ENCODE measurements at places on chromosomes 6 and 20.

DNA sequence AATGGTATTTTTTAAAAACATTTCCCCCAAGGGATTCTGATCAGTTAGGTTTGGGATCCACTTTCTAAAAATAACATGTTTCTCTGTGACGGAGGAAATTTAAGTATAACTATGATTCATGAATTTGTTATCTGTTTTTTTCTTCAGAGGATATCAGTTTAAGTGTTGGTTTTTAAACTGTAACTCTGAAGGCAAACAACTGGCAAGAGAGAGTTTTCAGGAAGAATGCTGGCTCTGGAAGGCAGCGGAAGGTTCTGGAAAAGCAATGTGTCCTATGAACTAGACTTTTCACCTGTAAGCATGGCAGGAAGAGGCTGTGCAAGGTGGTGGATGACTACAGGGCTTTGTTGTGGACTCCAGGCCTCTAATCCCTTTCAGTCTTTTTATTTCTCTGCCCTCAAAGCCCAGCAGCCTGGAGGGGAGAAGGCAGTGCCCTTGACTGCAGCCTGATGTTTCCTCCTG is 153.1 kb downstream of the GMPR start:
- no peak for DNase-seq

- no peak for DNase-seq
Observed at GRCh38 chr20:54477191-54477955, 2.0 kb downstream of the DOK5 start.

DNA sequence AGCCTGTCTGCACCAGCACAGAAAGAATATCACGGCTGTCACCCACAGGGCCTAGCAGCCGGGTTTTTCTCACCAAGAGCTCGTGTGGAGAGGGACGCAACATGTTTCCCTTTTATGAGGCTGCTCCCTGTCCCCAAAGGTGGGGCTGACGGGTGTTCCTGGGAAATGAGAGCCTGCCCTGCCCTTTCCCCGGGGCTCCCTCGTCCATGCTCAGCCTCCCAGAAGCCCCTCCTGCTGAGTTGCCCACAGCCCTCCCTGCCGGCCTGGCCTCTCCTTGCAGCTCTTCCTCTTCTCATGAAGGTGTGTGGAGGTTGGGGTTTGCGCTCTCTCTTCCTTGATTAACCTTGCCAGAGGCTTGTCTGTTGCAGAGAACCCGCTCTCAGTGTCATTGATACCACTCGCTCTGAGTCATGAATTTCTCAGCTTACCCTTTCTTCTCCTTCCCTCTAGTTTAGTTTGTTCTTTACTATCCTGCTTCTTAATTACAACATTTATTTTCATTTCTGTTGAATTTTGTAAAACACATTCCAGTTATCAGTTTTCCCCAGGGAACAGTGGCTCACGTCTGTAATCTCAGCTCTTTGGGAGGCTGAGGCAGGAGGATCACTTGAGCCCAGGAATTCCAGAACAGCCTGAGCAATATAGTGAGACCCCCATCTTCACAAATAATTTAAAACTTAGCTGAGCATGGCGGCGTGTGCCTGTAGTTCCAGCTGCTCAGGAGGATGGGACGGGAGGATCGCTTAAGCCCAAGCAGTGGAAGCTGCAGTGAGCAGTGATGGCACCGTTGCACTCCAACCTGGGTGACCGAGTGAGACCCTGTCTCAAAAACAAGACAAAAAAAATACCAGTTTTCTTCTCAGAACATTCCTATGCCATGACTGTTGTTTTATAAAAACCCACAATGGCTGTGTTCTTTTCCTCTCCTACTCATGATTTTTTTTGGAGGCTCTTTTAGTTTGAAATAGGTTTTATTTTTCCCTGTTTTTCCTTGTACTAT is 103.8 kb downstream of the TMEM242 start:
- DNase-seq = no peak

GRCh38 chr6:52454556-52454955 is 34.4 kb downstream of the EFHC1 start:
- DNase-seq = no peak

DNA sequence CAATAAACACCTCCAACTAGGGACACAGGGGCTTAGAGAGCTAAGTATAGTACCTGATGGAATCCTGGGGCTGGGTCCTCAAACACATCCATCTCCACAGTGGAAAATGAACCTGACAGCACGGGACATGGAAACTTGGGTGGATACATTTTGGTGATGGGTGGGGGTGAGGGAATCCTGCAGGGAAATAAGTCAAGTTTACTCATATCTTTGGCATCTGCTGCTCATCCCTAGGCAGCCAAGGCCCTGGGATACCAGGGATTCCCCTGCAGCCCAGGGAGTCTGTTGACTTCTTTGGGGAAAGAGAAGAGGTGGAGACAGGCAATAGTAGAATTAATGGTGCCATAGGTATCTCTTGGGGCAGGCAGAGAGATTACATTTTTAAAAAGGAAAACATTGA is 6.6 kb downstream of the APOBEC2 start:
- no peak for DNase-seq

Data from GM19239 (cell line).